ENCODE measurements at places on chromosomes 12 and 14. TPM values are rescaled to one million over a fixed set of nuclear protein-coding genes. Genes with fewer than 3 reads are reported as not detected.

The TAS2R19 gene
- 3.3 TPM for total RNA-seq

DNA sequence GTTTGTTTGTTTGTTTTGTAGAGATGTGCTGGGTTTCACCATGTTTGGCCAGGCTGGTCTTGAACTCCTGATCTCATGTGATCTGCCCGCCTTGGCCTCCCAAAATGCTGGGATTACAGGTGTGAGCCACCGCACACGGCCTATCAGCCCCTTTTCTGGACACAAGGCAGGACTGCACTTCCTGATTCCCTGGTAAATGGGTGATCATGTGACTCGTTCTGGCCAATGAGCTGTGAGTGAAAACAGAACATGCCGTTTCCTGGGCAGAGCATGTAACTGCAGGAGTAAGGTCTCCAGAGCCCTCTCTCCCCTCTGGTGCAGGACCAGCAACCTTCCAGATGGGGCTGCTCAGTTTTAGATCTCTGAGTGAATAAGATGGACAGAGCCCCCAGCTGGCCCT, 92.7 kb downstream of the ITPK1 start:
- H3K4me1 ChIP-seq: peaks cover 6% of the 10 kb centered on the region
- no peak overlapping the region for H3K27ac ChIP-seq
- no peak for DNase-seq
- no peak overlapping the region for H3K4me3 ChIP-seq

The CAPZA3 gene
- total RNA-seq: not detected

The SRRM4 gene
- total RNA-seq: not detected

The SVOP gene
- not detected for total RNA-seq

GRCh38 chr12:105273601-105274000, 37.6 kb upstream of the APPL2 start:
- no peaks in the 10 kb centered on the region for H3K36me3 ChIP-seq
- no peak overlapping the region for H3K27ac ChIP-seq
- 0 out of 2 replicates have a peak, but pooled peaks cover 2% of the 10 kb centered on the region for H3K27me3 ChIP-seq
- H3K4me3 ChIP-seq: no peak overlapping the region
- no peaks in the 10 kb centered on the region for H3K4me1 ChIP-seq

The TRPV4 gene
- total RNA-seq: 3.1 TPM

GRCh38 chr12:94763462-94763861, 113.1 kb upstream of the TMCC3 start:
- H3K27ac ChIP-seq: peak overlapping the region; percentile 67
- no peak overlapping the region for H3K4me3 ChIP-seq
- no peaks in the 10 kb centered on the region for H3K36me3 ChIP-seq
- no peak for DNase-seq
- H3K4me1 ChIP-seq: peaks cover 30% of the 10 kb centered on the region

The PPP1R3E gene
- 9.5 TPM for total RNA-seq

- H3K27me3 ChIP-seq: no peaks in the 10 kb centered on the region
- peaks cover 8% of the 10 kb centered on the region for H3K36me3 ChIP-seq
- peaks cover 26% of the 10 kb centered on the region for H3K4me1 ChIP-seq
- no peak overlapping the region for H3K27ac ChIP-seq
Observed at GRCh38 chr14:54591461-54591860, 24.5 kb downstream of the SAMD4A start.

- DNase-seq: no peak
- H3K36me3 ChIP-seq: no peaks in the 10 kb centered on the region
- no peak overlapping the region for H3K4me3 ChIP-seq
- H3K27me3 ChIP-seq: no peaks in the 10 kb centered on the region
Observed at GRCh38 chr12:111927346-111927745, 85.3 kb downstream of the MAPKAPK5 start.

DNA sequence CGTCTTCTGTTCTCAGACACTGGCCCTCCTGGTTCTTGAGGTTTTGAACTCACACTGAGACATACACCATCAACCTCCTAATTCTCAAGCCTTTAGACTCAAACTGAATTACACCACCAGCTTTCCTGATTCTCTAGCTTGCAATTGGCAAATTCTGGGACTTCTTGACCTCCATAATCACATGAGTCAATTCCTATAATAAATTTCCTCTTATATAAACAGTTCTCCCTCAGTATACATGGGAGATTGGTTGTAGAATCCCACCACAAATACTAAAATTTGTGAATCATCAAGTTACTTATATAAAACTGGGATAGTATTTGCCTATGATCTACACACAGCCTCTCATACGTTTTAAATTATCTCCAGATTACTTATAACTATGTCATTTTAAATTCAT, 162.2 kb downstream of the DIO2 start:
- H3K27me3 ChIP-seq: no peaks in the 10 kb centered on the region
- H3K36me3 ChIP-seq: no peaks in the 10 kb centered on the region
- H3K27ac ChIP-seq: no peak overlapping the region
- H3K4me1 ChIP-seq: no peaks in the 10 kb centered on the region
- no peak for DNase-seq

DNA sequence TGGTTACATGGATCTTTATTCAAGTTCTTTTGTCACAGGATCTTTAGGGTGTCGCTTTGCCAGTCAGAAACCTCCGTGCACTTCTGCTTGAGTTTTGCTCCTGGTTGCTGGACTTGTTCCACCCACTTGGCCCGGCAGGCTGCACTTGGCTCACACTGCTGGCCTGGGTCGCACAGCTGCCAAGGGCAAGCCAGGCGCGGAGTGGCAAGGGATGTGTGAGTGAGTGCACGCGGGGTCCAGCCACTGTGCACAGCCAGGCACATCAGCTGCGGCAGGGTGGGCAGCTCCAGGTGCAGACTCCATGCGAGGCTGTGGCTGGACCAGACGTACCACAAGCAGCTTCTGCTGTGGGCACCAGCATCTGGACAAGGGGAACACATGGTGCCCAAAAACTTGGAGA, 76.6 kb downstream of the DERA start:
- no peak overlapping the region for H3K27ac ChIP-seq
- no peak for DNase-seq
- no peak overlapping the region for H3K4me3 ChIP-seq
- H3K27me3 ChIP-seq: no peaks in the 10 kb centered on the region
- H3K4me1 ChIP-seq: no peaks in the 10 kb centered on the region
- H3K36me3 ChIP-seq: 0 out of 2 replicates have a peak, but pooled peaks cover 3% of the 10 kb centered on the region

- no peaks in the 10 kb centered on the region for H3K27me3 ChIP-seq
- DNase-seq: no peak
- H3K36me3 ChIP-seq: no peaks in the 10 kb centered on the region
- peaks cover 5% of the 10 kb centered on the region for H3K4me1 ChIP-seq
Observed at GRCh38 chr12:113142173-113142885, 6.8 kb upstream of the RASAL1 start.

The SLCO1B1 gene
- 0.50 TPM for total RNA-seq

DNA sequence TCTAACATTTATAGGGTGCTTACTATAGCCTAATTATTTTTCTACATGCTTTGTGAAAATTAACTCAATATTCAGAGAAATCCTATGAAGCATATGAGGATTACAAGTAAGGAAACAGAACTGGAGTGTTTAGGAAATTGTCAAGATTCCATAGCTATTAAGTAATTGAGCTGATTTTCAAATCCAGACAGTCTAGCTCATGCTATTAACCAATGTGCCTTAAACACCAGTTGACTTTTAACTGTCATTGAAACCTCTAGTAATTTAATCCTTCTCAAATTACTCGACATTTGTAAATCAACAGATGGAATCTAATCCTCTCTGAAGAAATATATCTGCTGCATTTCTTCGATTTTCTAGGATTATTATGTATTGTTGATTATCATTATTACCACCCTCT, 488.9 kb downstream of the MDGA2 start:
- H3K4me3 ChIP-seq: no peak overlapping the region
- H3K27me3 ChIP-seq: no peaks in the 10 kb centered on the region
- no peak overlapping the region for H3K27ac ChIP-seq
- no peaks in the 10 kb centered on the region for H3K4me1 ChIP-seq

- peaks cover 7% of the 10 kb centered on the region for H3K36me3 ChIP-seq
- DNase-seq: no peak
- H3K27me3 ChIP-seq: no peaks in the 10 kb centered on the region
- H3K4me3 ChIP-seq: no peak overlapping the region
Observed at GRCh38 chr12:32702473-32702872, 23.4 kb downstream of the DNM1L start.

The ASCL4 gene
- total RNA-seq: not detected

- no peak overlapping the region for H3K27ac ChIP-seq
- no peak overlapping the region for H3K4me3 ChIP-seq
- peaks cover 6% of the 10 kb centered on the region for H3K27me3 ChIP-seq
- H3K36me3 ChIP-seq: no peaks in the 10 kb centered on the region
Observed at GRCh38 chr12:49190974-49191373, 2.1 kb upstream of the TUBA1A start.

The TBK1 gene
- total RNA-seq: 18.0 TPM

DNA sequence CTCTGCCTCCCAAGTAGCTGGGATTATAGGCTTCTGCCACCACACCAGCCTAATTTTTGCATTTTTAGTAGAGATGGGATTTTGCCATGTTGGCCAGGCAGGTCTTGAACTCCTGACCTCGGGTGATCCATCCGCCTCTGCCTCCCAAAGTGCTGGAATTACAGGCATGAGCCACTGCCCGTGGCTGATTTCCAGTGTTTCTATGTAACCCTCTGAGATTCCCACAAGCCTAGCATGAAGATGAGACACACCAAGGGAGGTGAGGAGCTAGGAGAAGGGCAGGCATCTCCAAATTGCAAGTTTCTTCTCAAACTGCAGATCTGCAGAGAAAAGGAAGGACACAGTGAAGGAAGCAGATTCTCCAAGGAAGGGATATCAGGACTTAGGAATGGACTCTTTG, 125.0 kb downstream of the CACNA1C start:
- no peak overlapping the region for H3K27ac ChIP-seq
- H3K4me3 ChIP-seq: no peak overlapping the region

The NRXN3 gene
- not detected for total RNA-seq

DNA sequence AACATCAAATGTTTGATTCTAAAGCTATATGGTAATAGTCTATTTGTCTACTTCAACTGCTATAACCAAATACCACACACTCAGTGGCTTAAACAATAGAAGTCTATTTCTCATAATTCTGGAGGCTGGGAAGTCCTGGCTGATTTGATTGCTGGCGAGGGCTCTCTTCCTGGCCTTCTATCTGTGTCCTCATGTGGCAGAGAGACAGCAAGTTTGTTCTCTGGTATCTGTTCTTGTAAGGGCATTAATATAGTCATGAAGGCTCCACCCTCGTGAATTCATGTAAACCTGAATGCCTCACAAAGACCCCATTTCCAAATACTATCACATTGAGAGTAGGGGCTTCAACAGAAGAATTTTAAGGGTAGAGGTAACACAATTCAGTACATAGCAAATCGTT, 34.1 kb downstream of the TRMT5 start:
- no peaks in the 10 kb centered on the region for H3K36me3 ChIP-seq
- no peaks in the 10 kb centered on the region for H3K27me3 ChIP-seq
- DNase-seq: no peak
- no peak overlapping the region for H3K27ac ChIP-seq

The ASB2 gene
- total RNA-seq: not detected

- H3K4me3 ChIP-seq: no peak overlapping the region
- no peaks in the 10 kb centered on the region for H3K36me3 ChIP-seq
- DNase-seq: no peak
- no peaks in the 10 kb centered on the region for H3K4me1 ChIP-seq
- H3K27ac ChIP-seq: no peak overlapping the region
Observed at GRCh38 chr14:73248108-73248868, 11.0 kb downstream of the PAPLN start.

GRCh38 chr12:90024262-90024661, 315.6 kb upstream of the ATP2B1 start:
- H3K27me3 ChIP-seq: no peaks in the 10 kb centered on the region
- H3K4me3 ChIP-seq: no peak overlapping the region
- H3K27ac ChIP-seq: no peak overlapping the region

The BIN2 gene
- total RNA-seq: not detected

DNA sequence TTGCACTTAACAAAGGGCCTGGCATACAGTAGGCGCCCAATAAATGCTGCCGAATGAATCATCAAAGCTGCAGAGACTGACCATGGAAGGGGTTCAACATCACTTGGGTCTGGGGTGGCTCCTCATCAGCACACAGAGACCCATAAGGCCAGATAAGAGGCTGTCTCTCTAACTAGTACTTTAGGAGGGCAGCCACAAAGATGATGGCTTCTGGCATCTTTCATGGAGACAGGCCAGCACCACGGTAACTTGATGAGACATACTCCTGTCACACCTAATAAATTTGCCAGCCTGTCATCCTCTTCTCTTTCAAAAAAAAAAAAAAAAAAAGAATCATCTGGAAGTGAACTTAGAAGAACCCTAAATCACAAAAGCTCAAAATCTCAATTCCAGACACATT, 3.4 kb downstream of the PRIMA1 start:
- peaks cover 26% of the 10 kb centered on the region for H3K27me3 ChIP-seq
- DNase-seq: no peak
- no peak overlapping the region for H3K27ac ChIP-seq
- H3K4me1 ChIP-seq: no peaks in the 10 kb centered on the region
- H3K36me3 ChIP-seq: no peaks in the 10 kb centered on the region
- no peak overlapping the region for H3K4me3 ChIP-seq

The SERPINA10 gene
- total RNA-seq: not detected

DNA sequence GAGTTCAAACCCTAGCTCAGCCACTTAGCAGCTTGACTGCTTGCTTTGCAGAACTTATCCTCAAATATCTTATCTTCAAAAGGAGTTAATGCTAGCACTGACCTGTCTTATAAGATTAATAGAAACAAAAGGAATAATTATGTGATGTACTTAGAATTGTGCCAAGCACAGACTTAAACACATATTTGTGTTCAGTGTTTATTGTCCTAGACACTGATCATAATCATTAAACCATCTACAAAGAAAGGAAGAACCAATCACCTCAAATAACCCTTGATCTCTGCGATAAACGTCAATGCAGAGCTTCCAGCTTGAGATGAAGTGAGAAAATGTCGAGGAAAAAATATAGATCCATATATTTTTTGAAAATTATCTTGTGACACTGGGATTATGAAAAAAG, 73.1 kb downstream of the ATXN7L3B start:
- no peak overlapping the region for H3K27ac ChIP-seq
- DNase-seq: no peak
- H3K27me3 ChIP-seq: no peaks in the 10 kb centered on the region

The BCL11B gene
- not detected for total RNA-seq

The APOF gene
- total RNA-seq: not detected

DNA sequence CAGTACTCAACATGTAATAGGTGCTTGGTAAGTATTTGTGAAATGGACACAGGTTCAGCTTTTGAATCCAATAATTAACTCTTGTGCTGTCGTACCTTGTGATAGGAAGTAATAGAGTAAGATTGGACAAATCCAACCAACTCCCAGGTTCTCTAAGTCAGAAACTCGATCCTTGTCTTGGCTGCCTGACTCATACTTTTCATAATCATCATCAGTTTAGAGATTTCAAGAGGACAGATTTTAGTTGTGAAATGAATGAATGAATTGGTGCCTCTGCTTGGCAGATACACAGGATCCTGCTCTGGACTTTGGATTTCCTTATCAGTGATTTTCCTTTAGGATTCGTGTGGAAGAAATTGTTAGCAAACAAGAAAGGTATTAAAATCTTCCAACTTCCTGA, 1145.2 kb downstream of the AACS start:
- H3K4me3 ChIP-seq: no peak overlapping the region
- DNase-seq: no peak
- H3K4me1 ChIP-seq: no peaks in the 10 kb centered on the region
- H3K27ac ChIP-seq: no peak overlapping the region
- no peaks in the 10 kb centered on the region for H3K36me3 ChIP-seq
- no peaks in the 10 kb centered on the region for H3K27me3 ChIP-seq

Measured in PC-9 (cell line).